ENCODE measurements at places on chromosomes 5 and 9.

DNA sequence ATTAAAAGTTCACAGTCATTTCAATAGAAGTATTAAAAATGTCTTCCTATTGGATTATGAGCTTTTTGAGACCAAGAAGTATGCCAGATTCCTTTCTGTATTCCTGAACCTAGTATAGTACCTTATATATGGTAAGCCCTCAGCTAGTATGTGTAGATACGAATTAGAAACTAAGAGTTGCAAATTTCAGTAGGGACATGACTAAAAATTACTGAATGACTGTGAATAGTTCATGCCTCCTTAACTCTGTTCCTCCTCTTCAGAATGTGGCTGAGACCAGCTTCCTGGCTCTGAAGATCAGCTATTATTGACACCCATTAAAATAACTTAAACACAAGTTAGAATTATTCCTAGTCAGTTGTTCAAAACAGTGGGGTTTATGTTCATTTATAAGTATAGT, 19.7 kb downstream of the KDM3B start:
- no peak for DNase-seq

- no peak for DNase-seq
Measured at GRCh38 chr9:4130166-4130565, 169.7 kb downstream of the GLIS3 start.

DNA sequence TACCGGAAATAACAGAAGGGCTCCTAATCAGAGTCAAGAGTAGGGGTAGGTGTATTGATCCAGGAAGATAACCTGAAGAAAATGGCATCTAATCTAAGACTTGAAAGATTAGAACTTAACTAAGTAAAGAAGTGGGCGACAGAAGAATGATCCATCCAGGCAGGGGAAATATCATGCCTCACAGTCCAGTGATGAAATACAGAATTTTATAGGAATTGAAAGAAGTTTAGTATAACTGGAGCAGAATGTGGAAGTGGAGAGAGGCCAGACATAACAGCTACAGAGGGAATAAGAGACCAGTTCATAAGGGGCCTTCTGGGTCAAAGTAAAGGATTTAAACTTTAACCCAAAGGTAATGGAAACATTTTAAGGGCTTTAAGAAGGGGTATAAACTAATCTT, 42.2 kb downstream of the ERP44 start:
- no peak for DNase-seq

- peak; percentile 70 for DNase-seq
Measured at GRCh38 chr9:86580688-86581087, 226.5 kb upstream of the TUT7 start.

GRCh38 chr9:121067640-121068039, 7.1 kb upstream of the CNTRL start:
- DNase-seq = no peak

- no peak for DNase-seq
Measured at GRCh38 chr9:132564526-132564925, 17.9 kb upstream of the BARHL1 start.

DNA sequence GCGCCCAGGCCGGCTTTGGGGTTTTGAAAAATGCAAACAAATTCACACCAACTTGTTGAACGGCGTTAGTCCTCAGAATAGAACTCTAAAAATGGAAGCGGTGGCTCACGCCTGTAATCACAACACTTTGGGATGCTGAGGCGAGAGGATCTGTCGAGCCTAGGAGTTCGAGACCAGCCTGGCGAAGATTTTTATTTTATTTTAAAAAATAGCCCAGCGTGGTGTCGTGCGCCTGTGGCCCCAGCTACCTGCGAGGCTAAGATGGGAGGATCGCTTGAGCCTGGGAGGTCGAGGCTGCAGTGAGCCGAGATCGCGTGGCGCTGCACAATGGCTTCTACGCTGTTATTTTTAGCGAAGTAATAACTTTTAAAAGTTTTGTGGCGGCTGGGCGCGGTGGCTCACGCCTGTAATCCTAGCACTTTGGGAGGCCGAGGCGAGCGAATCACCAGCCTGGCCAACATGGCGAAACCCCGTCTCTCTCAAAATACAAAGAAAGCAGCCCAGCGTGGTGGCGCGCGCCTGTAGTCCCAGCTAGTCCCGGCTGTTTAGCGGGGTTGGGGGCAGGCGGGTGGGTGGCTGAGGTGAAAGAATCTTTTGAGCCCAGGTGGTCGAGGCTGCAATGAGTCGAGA, 694 bp upstream of the PLIN2 start:
- DNase-seq = no peak

DNA sequence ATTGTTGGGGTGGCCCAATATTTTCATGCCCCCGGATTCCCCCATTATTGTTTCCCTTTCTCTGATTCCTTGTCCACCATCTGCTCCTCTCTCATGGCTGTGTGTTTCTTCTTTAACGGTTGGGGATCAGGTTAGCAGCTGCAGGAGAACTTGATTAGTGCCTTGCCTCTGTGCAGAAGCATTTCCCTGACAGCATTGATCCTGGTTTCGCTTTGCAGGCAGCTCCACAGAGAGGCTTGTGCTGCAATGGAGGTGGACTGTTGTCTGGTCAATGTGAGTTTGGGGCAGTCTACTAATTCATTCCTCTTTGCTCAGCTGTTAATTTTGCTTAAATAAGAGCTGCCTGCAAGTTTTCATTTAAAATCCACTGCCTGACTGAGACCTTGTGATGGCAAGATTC, 32.5 kb upstream of the SSBP2 start:
- DNase-seq = no peak

- DNase-seq = no peak
Measured at GRCh38 chr9:124859803-124860581, 1.8 kb downstream of the RPL35 start.

DNA sequence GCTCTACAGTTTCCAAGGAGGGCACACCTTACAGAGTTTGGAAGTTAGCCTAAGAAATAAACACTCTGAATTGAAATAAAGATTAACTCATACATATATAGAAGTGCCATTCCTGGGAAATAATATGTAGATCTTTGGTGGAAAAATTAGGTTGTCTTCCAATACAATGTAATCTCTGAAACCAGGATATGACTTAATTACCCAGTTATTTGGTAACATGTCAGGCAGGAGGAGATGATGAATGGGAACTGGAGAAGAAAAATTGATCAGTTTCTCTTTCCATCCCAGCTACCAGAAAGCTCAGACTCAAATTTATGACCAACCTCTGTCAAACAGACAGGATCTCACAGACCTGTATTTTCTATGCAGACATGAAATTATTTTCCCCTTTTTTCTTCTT, 215.2 kb upstream of the SNX2 start:
- peak; percentile 25 for DNase-seq

DNA sequence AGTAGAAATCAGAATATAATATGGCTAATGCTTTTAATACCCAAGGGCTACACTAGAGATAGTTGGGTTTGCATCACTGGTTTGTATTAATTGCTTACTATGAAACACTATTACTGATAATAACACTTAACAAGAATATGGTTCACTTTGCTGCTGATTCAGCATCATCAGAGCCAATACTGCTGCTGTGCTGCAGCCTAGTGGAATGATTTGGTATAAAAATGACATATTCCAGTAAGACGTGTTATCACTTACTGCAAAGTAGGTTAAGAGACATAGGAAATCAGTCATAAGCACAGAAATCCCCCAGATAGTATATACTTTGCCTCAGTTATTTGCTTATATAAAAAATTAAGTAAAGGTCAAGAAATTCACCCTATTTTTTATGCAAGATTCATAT, 2.8 kb downstream of the CDH10 start:
- DNase-seq = peak; percentile 2

GRCh38 chr5:138950421-138951031, 75.4 kb upstream of the LRRTM2 start:
- no peak for DNase-seq

GRCh38 chr5:81232464-81233079, 550 bp upstream of the CKMT2 start:
- DNase-seq = peak; percentile 54

GRCh38 chr5:10985721-10986110, 224.7 kb upstream of the DAP start:
- DNase-seq = no peak

- no peak for DNase-seq
Measured at GRCh38 chr5:170523142-170523551, 19.3 kb downstream of the KCNIP1 start.

DNA sequence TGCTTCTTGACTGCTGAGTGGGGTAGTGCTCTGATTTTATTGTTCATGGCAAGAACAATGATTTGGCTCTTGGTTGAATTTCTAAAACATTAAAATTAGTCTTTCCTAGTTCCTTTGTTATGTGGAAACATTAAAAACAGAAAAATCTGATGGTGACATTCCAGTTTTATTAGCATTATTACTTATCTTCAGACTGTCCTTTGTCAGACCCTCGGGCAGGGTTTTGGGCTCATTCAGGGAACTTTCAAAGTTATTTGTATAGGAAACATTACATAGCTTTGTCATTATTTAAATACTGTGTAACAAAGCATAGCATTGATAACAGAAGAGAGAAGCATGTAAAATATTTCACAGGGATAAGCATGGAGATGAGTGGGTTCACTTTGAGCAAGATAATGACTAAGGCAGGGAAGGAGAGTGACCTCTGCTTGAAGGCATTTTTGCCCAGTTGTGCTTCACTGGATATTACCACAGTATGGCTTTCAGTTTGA, 119.9 kb downstream of the KDM4C start:
- peak; percentile 33 for DNase-seq

- no peak for DNase-seq
Measured at GRCh38 chr5:139904566-139904815, 108.9 kb downstream of the PSD2 start.

DNA sequence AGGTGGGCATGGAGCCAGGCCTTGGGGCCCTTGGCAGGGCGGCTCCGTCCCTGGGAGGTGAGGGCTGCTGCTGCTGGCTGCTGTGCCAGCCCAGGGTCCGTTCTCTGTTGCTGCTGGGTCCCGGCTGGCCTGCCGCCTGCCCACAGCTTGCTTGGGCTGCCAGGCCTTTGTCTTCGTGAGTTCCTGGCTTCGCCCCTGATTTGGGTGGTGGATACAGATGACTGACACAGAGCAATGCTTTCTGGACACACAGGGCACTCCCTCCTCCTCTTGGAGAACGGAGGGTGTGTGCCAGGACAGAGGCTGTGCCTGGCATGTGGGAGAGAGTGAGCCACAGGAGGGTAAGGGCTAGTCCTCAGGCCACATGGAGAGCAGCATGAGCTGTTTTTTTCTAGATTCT, 166.1 kb downstream of the MACROH2A1 start:
- no peak for DNase-seq

DNA sequence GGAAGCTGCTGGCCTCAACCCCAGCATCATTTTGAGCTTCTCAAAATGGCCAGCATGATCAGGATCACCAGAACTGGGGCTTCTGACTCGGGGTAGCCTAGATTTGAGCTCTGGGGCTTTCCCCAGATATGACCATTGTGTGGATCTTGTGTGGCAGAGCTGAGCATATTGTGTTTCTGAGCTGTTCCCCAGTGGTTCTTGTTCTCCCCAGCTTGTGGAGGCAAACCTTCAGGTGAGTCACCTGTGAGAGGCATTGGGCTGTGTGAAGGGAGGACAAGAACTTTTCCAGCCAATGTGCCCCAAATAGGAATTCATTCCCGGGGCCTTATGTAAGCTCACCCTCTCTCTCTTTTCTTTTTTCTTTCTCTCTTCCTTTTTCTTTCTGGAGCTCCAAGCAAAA, 80.7 kb upstream of the PITX1 start:
- DNase-seq = no peak

GRCh38 chr9:73167614-73168013, 15.9 kb downstream of the ANXA1 start:
- no peak for DNase-seq

- DNase-seq = no peak
Measured at GRCh38 chr9:105259731-105260612, 15.5 kb downstream of the SLC44A1 start.

- peak; percentile 84 for DNase-seq
Measured at GRCh38 chr9:12748016-12748415, 26.8 kb upstream of the LURAP1L start.

GRCh38 chr5:179120421-179120861, 60.3 kb downstream of the ZNF354C start:
- DNase-seq = no peak

- peak; percentile 68 for DNase-seq
Measured at GRCh38 chr9:89323390-89323789, 5.1 kb downstream of the SECISBP2 start.

- DNase-seq = no peak
Measured at GRCh38 chr9:99181206-99181605, 40.5 kb downstream of the ALG2 start.

DNA sequence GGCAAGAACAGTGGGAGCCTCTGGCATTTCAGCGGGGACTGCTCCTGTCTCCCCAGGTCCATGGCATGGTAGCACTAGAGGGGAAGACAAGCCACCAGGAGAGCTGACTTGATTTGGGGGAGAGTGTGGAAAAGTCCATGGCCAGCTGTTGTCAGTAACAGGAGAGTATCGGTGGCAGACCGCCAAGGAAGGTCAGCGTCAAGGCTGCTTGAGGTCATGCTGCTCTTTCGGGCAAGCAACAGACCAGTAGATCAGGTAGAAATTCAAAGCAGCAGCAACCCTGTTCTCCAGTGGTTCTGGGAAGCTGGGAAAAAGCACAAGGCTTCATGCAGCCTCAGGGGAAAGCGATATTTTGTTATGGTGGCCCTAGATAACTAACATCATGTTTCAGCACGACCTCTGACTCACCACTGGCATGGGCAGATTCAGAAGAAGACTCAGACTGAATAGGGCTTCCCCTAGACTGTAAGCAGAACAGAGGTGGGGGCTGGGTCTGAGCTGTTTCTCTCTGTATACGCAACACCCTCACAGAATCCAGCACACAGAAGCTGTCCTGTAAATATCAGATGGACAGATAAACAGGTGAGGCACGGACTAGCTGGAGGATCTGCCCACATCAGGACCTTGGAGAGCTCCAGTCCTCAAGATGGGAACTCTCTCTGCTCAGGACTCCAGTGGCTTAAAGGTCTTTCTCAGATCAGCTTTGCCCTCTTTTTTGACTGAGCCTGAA, 35.2 kb upstream of the PLEKHG4B start:
- DNase-seq = peak; percentile 66
